ENCODE measurements at places on chromosomes 11 and 22. TPM values are rescaled to one million over a fixed set of nuclear protein-coding genes. Genes with fewer than 3 reads are reported as not detected.

GRCh38 chr11:46588915-46589314, 4.9 kb downstream of the AMBRA1 start:
- DNase-seq: no peak

- no peak for DNase-seq
Measured at GRCh38 chr11:11108026-11108425, 245.0 kb downstream of the CSNK2A3 start.

DNA sequence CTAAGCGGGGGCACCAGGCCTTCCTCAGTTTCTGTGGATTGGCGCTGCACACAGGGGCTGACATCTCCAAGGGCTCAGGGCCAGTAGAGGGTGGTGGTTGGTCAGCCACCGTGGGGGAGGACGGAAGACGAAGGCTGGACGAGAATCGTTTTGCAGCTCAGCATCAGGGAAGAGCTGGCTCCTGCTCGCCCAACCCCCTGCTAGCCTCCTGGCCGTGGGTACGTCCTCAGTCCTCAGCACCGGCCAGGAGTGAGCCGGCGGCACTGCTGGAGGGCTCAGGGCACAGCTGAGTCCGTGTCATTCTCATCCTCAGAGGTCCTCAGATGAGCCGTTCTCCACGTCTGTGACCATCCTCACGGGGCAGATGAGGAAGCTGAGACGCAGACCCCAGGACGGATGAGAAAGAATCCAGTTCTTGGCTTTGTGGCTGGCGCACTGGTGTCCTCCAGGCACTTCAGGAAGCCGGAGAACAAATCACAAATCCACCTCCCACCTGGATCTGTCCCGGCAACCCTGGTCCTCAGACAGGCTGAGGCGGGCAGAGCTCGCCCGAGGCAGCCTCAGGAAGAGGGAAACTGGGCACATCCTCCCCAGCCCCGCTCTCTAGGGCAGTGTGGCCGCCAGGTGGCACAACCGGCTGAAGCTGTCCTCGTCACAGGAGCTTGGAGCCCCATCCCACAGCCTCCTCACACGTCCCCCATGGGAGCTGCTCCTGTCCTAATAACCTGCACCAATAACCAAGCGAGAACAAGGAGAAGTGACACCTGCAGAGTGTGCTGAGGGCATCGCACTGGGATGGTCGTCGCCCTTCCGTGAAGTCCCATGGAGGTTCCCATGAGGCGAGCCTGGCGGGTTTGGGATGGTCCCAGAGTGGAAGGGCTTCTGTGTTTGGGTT, 393.7 kb downstream of the BRD1 start:
- DNase-seq: no peak

DNA sequence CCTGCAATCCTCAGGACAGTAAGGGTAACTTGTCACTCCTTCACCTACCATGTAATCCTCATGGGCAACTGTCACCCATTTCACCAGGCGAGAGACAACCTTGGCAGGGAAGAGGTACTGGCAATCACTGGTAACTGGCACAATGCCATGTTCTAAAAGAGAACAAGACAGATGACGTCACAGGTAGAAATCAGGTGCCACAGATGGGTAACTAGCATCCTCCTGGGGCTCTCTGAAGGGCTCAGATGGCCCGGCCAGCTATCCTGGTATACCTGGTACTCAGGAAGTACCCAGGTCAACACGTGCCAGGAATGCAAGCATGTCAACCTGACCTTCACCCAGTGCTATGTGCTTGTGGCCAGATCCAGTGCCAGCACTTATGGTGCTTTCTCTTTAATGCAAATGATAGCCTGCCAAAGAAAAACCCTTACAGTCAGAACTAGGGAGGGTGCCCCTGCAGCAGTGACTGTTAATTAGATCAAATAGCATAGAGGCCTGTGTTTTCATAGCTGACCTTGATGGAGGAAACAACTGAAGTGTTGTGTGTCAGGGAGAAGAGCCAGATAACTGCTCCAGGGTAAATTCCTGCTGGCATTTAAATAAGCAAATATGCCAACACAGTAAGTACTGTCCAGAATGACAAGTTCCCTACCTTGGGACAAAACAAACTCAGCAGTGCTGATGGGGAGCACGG, 36.2 kb downstream of the THOC5 start:
- DNase-seq: no peak

- no peak for DNase-seq
Measured at GRCh38 chr11:81570669-81571068, 1163.0 kb downstream of the FAM181B start.

GRCh38 chr11:108198833-108199232, 23.6 kb downstream of the NPAT start:
- no peak for DNase-seq

DNA sequence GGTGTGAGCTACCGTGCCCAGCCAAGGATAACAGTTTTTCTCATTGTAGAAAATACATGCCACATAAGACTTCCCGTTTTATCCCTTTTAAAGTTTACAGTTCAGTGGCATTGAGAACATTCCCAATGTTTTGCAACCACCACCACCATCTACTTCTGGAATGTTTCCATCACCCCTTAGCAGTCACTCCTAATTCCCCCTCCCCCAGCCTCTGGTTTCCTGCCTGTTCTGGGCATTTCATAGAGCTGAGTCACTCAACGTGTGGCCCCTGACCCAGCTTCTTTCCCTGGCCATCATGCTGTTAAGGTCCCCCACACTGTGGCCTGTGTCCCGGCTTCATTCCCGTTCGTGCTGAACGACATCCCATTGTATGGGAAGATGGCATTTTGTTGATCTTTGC, 30.7 kb downstream of the FGF4 start:
- DNase-seq: peak; percentile 89

DNA sequence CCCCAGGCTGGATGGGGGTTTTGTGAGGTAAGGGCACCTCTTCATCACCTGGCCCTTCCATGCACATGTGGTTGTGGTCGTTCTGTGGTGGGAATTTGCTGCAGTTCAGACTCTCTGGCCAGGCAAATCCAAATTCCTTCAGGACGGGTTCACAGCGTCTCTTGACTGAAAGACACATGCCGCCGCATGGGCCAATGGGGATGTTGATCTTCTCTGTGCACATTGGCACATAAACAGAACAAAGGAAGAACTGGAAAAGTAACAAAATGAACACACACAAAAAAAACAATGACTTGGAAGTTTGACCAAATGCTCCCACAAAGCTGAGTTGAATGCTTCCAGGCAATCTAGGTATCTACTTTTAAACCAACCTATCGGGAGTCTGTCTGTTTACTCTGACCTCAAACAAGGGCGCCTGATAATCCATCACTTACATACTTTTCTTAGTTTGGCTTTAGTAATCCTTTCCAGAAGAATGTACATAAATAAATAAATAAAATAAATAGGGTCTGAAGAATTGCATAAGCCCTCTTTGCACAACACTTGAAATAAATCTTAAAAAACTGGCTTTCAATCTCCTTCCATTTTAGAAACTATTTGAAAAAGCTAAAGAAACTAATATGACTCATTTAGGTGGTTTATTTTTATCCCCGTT, 2.8 kb downstream of the FZD4 start:
- no peak for DNase-seq

GRCh38 chr22:43154887-43155536, 3.7 kb downstream of the TSPO start:
- DNase-seq: no peak

DNA sequence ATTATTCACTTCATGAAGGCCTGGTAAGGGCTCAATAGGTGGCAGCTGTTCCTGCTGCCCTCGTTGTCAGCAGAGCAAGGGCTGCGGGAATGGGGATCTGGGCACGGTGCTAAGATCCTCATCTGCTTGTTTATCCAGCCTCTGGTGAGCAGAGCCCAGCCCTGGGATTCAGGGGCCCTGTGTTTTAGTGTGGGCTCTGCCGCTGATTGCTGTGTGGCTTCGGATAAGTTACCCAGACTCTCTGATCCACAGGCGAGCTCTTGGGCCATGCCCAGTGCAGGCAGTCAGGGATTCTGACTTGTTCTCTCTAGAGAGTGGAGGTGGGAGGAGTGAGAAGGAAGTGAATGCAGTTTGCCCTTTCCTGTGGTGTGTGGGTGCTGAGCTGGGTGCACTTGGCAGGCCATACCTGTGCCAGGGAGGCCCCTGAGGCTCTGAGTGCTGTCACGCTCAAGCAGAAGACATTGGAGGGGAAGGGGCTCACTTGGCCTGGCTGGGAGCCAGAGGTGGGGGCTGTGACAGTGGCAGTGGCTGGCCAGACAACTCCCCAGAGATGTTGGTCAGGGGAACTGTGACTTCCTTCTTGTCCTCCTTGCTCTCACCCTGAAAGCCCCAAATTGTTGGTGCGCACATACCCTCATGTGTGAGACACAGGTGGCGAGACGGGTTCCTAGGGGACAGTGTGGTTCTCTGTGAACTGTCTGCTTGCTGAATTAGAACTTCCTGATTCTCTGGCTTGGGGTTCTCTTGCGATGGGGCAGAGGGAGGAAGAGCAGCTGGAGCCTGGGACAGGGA, 43.7 kb downstream of the CD82 start:
- no peak for DNase-seq

- DNase-seq: no peak
Measured at GRCh38 chr11:32388871-32389770, 46.2 kb downstream of the WT1 start.

DNA sequence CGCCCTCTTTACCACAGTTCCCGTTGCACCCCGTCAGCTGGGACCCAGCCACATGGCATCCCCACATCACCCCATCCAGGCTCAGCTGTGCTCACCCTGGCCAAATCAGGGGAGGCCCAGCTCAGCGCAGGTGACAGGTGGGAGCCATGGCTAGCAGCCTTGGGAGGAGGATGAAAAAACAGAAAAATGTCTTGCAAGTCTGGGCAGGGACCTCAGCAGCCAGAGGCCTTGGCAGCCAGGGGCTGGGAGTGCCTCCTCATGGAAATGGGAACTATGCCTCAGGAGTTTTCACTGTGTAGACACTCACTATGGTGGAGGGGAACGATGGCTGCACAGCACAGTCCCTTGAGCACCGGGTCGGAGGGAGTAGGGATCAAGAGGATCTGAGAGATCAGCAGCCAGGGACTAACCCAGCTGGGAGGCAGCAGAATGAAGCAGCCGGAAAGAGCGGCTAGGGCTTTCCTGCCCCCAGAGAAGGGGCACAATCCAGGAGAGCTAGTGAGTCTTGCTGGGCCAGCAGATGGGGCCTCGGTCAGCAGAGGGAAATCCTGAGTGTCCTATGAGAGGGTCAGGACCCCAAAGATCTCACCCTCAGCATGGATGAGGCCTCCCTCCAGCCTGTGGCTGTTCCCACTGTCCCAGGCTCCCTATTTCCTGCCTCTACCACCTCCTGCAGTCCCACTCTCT, 6.2 kb upstream of the FTH1 start:
- no peak for DNase-seq

- DNase-seq: no peak
Measured at GRCh38 chr22:29314537-29315285, 786 bp downstream of the RASL10A start.

DNA sequence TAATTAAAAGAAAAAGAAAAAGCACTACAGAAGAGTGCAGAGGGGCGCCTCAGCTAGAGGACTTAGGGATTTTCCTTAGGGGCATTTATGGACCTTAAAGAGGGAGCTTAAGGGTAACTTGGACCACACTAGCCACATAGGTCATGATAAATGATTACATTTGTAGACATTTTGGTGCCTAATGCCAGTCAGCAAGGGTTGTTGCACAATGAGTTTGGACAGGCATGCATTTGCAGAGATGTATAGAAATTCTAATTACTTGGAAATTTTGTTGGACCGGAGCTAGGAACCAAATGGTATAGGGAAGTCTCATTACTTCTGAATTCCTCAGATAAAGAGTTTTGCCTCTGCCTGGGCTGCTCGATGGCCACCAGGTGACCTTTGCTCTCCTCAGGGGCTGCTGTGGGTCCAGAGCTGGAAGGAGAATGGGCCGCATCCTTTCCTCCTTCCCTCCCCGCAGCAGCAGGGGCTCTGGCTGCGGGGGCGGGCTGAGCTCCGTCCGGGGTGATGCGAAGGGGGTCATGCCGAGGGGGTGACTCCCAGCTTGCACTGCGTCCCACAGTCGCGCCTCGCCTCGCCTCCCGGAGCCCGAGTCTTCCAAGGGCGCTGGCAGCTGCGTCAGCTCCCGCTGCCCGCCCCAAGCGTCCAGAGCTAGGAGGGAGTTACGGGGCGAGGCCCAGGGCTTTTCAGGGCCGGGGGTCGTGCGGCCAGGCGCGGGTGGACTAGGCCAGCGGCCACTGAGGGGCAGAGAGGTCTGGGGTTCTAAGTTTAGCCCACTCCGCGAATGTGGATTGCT, 20.3 kb upstream of the MALAT1 start:
- DNase-seq: no peak

- no peak for DNase-seq
Measured at GRCh38 chr11:113168354-113169342, 145.7 kb upstream of the TTC12 start.

DNA sequence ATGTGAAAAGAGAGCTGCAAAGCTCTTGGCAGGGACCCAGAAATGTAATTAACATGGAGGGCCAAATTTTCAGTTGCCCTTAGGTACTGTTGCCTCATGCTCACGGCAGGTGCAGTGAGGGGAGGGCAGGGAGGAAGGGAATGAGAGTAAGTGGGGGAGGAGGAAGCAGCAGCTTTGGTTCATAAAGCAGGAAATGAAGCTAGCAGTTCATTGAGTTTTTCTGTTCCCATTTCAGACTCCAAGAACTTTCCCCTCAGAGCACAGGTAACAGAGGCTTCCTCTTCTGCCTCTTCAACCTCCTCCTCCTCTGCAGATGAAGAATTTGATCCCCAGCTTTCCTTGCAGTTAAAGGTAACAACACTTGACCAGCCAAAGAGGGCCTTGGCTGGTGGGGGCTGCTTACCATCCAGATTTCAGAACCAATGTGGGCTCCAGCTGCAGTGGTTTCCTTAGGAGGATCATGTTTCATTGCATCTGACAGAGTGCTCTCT, 57.9 kb upstream of the PARVA start:
- DNase-seq: peak; percentile 87

USH1C gene
- not detected for total RNA-seq

OR56A1 gene
- total RNA-seq: not detected

PLAAT3 gene
- total RNA-seq: 4.7 TPM

IL10RA gene
- not detected for total RNA-seq

GPR83 gene
- total RNA-seq: 0.06 TPM

ACTN3 gene
- not detected for total RNA-seq

RHOD gene
- total RNA-seq: not detected

ALX4 gene
- 2.9 TPM for total RNA-seq

FXYD2 gene
- total RNA-seq: not detected

UPK3A gene
- total RNA-seq: not detected

PTPRJ gene
- 16.5 TPM for total RNA-seq

Measured in H4 (cell line).